Osteoblast (primary cell): ENCODE measurements at places on chromosomes 6 and 20. TPM values are rescaled to one million over a fixed set of nuclear protein-coding genes. Genes with fewer than 3 reads are reported as not detected.

BPIFA3 gene
- not detected in 2 replicates for total RNA-seq

ADGRF5 gene
- total RNA-seq = under 0.01 TPM in 2 replicates

OR2H2 gene
- not detected in 2 replicates for total RNA-seq

PCMTD2 gene
- total RNA-seq = 51.0 and 59.4 TPM in 2 replicates

SLC12A5 gene
- under 0.01 TPM in 2 replicates for total RNA-seq

MAS1 gene
- total RNA-seq = under 0.01 TPM in 1 of 2 replicates, not detected in the other

RSPO4 gene
- total RNA-seq = not detected in 2 replicates

RBPJL gene
- not detected in 2 replicates for total RNA-seq

TMEM170B gene
- 3.8 and 4.0 TPM in 2 replicates for total RNA-seq

OR2H1 gene
- not detected in 2 replicates for total RNA-seq

F13A1 gene
- total RNA-seq = under 0.01 TPM in 2 replicates

ZC2HC1B gene
- not detected in 2 replicates for total RNA-seq

SUMO4 gene
- total RNA-seq = 3.5 and 3.6 TPM in 2 replicates

PXDC1 gene
- total RNA-seq = 144 and 161 TPM in 2 replicates

KIF13A gene
- total RNA-seq = 61.5 and 90.5 TPM in 2 replicates

NOTCH4 gene
- 0.59 and 1.1 TPM in 2 replicates for total RNA-seq

DUSP15 gene
- total RNA-seq = 1.2 and 1.4 TPM in 2 replicates

NOX3 gene
- not detected in 2 replicates for total RNA-seq

OOEP gene
- total RNA-seq = 0.36 and 0.59 TPM in 2 replicates

GRM4 gene
- total RNA-seq = 0.36 TPM in 1 of 2 replicates, not detected in the other

BMP2 gene
- total RNA-seq = 1.8 TPM in 2 replicates

NKAPL gene
- total RNA-seq = 1.1 and 1.2 TPM in 2 replicates

GTF2H4 gene
- total RNA-seq = 8.8 and 10.9 TPM in 2 replicates

GPX5 gene
- total RNA-seq = not detected in 2 replicates

CCDC167 gene
- total RNA-seq = 8.8 and 14.8 TPM in 2 replicates

FAM217A gene
- not detected in 2 replicates for total RNA-seq
